ENCODE measurements at places on chromosomes 3 and 15.

- no peak for DNase-seq
Measured at GRCh38 chr3:175411946-175412345, 552.8 kb downstream of the NAALADL2 start.

DNA sequence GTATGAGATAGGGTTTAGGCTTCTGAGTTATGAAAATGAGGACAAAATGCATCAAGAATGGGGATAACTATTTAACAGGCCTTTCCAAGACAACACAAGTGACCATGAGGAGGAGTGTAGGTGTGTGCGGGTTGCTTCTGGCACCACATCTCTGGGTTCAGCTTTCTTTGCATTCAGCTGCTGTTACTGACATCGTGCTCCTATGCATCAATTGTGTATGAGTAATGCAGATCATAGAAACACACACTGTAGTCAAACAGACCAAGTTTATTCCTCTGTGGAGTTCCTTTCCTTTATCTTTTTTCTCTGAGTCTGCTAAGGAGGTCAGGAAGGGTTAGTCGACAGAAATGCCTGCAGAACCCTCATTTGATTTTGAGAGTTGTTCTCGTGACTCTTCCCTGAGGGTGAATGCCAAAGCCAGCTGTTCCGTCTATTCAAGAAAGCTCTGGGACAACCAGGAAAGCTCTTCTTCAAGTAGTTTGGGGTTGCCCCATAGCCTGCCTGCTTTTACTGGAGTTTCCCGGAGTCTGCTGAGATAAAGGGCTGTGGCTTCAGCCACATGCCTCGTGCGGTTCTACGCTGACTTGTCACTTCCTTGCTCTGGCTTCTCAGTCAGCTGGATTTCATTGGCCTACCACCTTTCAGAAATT is 136.7 kb upstream of the TLE3 start:
- no peak for DNase-seq

DNA sequence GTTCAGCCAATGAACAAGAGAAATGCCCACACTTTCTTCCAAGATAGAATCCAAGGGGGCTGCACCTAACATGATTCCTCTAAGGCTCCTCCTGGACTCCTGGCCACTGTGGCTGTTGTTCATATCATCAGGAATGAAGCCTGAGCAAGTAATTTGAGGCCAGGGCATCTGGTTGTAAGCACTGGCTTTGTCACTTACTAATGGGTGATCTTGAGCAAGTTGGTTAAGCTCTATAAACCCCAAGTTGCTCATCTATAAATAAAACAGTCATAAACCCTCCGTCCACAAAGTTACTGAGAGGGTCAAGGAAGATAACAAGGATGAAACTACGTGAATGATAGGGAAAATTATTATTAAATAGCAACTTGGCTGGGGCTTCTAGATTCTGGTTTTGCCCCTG is 58.3 kb downstream of the CDC25A start:
- DNase-seq: no peak

- no peak for DNase-seq
Measured at GRCh38 chr3:150434234-150434633, 26.1 kb downstream of the TSC22D2 start.
